ENCODE measurements at places on chromosomes 3 and 15.

- no peak for DNase-seq
Observed at GRCh38 chr3:38834717-38835116, 18.7 kb upstream of the SCN10A start.

DNA sequence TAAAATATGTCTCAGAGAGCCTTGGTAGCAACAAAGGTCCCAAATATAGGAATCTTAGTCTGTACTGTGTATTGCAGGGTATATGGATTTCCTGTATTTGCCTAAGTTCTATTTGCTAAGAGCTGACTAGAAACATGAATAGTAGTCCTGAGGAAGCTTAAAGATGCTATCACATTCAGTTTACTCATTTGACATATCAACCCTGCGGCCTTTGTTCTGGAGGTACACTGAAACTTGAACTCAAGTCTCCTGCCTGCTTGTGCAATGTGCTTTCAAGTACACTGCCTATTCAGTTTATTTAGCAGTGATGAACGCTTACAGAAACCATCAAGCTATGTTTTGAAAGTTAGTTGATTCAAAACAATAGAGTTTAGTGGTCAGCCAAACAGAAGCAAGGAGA, 21.1 kb downstream of the IL1RAP start:
- no peak for DNase-seq

DNA sequence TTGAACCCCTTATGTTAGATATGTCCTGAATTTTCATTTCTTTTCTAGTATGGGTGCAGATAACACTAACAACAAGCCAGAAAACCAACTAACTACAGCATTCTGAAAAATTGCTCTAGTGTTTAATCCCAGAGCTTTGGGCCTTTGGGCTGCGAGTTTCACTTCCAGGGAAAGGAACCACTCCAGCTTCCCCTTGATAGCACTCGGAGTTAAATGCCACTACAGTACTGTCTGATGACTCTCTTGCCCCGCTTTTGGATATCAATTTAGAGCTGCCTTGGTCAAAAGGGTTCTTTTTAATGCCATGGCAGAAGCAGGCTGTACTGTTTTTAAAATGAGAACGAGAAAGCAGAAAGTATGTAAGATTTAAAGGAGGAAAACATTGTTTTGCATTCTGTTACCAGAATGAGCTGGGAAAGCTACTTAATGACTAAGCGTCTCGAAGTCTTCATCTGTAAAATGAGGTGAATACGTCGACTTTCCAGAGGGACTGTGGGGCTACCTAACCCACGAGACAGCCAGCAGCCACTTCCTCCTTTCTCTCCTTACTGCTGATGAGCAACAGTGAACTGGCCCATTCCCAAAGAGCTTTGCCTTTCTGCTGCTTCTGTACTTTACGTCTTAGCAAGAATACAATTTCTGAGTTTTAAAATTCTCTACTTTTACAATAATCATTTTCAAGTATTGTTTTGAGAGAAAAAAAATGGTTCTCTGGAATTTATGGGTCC, 299.3 kb upstream of the LYSMD4 start:
- DNase-seq: no peak

- no peak for DNase-seq
Observed at GRCh38 chr15:64690578-64691296, 84.7 kb downstream of the RBPMS2 start.

- no peak for DNase-seq
Observed at GRCh38 chr3:171851660-171852058, 8.5 kb downstream of the TMEM212 start.

DNA sequence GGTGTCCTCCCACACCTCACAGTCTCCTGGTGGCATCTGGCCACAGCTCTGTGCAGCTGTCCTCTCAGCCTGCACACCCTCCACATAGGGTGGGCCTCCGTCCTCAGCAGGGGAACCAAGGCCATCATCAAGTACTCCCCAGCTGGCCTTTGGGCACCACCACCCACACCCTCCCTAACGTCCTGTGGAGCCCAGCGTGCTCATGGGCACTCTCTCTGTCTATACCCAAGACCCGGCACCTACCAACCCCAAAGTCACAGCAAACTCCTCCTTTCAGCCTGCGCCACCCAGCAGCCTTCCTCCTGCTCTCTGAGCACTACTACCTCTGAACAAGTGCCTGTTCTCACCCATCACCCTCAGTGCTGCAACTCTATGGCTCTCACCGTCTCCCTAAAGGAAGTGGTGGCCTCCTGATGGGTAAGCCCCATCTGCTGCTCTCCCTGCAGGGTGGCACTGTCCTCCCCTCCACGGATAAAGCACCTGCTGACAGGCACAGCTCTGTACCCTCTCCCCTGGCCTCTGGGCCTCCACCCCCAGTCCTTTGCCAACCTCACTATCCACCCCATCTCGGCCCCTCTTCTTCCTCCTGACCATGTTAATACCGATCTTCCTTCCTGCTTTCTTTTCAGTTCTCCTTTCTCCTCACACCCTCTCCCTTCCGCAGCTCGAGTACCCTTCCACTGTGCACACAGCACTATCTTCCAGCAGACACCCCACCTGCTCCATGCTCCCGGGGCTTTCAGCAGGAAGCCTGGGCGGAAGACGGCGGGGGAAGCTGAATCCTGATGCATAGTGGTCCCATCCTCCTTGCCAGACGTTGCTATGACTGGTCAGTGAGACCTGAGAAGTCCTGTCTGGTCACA, 31.5 kb downstream of the SLC41A3 start:
- DNase-seq: no peak

GRCh38 chr3:133514418-133514817, 59.1 kb upstream of the CDV3 start:
- no peak for DNase-seq

DNA sequence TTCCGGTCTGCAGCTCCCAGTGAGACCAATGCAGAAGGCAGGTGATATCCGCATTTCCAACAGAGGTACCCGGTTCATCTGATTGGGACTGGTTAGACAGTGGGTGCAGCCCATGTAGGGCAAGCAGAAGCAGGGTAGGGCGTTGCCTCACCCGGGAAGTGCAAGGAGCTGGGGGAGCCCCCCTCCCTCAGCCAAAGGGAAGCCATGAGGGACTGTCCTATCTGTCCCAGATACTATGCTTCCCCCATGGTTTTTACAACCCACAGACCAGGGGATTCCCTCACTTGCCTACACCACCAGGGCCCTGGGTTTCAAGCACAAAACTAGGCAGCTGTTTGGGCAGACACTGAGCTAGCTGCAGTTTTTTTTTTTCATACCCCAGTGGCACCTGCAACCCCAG, 71.8 kb downstream of the CPNE4 start:
- no peak for DNase-seq

GRCh38 chr3:59473636-59474035, 423.8 kb upstream of the CFAP20DC start:
- DNase-seq: no peak

DNA sequence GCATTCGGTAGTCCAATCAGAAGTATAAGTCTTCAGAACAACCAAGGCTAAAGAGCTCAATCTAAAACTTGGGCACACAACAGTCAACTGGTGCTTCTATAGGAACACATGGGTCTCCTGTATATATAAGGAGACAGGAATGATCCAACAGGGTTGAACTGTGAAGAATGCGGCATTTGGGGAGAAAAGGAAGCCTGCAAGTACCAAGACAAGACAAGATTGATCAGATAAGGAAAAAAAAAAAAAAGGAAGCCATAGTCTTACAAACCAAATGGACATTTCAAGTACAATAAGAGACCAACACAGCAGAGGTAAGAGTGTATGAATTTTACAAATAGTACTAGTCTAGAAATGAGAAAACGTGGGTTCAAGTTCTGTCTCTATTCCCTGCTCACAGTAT, 6.5 kb downstream of the CPEB1 start:
- DNase-seq: no peak

- DNase-seq: peak; percentile 74
Observed at GRCh38 chr15:95162967-95163531, 931.7 kb downstream of the MCTP2 start.

GRCh38 chr3:24386458-24386857, 108.2 kb downstream of the THRB start:
- DNase-seq: no peak

DNA sequence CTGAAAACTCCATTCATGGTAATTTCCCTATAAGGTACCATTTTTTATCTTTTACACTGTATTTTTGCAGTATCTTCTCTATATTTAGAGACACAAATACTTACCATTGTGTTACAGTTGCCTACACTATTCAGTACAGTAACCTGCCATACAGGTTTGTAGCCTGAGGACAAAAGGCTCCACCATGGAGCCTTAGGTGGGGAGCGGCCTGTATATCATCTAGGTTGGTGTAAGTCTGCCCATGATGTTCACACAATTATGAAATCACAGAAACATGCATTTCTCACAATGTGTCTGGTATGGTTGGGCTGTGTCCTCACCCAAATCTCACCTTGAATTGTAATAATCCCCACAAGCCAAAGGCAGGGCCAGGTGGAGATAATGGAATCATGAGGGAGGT, 43.9 kb upstream of the LYSMD4 start:
- no peak for DNase-seq

DNA sequence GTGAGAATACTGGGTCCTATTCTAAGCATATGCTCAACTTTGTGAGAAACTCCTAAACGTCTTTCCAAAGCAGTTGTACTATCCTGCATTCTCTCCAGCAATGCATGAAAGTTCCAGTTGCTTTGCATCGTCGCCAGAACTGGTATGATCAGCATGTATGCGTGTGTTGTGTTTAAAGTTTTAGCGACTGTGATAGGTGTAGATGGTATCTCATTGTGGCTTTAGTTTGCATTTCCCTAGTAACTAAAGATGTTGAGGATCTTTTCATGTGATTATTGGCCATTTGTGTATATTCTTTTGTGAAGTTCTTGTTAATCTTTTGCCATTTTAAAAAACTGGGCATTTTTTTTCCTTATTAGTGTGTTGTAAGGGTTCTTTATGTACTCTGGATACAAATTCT, 115.1 kb downstream of the SPATA16 start:
- DNase-seq: no peak

- no peak for DNase-seq
Observed at GRCh38 chr3:112973325-112974177, 1.4 kb downstream of the CD200R1 start.

DNA sequence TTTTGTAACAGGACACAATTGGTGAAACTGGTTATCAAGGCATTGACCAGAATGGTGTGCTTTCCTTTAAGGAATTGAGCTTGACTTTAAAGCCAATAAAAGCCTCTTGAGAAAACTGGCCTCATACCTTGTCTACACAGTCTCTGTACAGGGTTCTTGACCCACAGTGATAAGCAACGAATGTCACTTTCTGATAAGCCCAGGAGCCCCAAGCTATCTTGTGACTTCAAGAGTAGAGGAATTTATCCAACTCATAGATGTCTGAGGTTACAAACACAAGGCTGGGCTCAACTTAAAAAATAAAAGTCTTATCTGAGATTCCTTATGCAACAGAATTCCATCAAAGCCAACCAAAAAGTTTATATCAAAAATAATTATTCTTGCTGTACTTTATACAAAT, 212.1 kb downstream of the GBE1 start:
- DNase-seq: no peak

- DNase-seq: no peak
Observed at GRCh38 chr15:92059036-92059970, 205.8 kb downstream of the SLCO3A1 start.

DNA sequence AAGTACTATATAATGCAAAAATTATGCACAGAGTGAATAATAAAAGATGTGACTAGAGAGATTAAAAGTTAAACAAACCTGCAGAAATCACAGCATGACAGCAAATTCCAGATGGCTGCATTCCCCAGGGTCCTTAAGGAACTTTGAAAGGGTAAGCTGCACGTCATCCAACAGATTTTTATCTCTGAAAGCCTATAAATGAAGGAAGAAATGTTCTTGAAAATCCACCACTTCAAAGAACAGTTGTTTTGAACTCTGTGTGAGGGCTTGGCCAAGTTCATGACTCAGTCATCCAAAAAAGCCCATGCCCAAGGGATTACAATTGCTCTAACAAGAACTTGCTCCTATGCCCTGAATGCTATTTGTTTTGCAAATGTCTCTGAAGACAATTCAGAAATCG, 603.6 kb downstream of the PLOD2 start:
- DNase-seq: no peak

DNA sequence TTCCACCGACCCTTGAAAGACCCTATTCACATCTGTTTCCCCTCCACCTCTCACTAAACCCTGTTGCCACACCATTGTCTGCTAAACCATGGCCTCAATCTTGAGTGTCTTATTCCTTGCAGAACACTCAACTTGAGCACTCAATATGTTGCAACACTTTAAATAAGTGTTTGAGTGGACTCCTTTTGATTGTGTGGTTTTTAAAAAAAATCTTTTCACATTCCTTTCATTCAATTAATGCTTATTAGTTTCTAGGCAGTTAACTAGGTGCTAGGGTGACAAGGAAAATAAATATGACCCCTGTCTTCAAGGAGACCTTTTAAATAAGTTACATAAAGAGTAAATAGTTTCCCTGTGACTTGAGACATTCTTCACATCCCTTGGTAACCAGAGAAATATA, 13.3 kb upstream of the HHLA2 start:
- DNase-seq: no peak

- DNase-seq: no peak
Observed at GRCh38 chr15:64987136-64987535, 2.6 kb downstream of the SPG21 start.

- DNase-seq: no peak
Observed at GRCh38 chr15:100786901-100787566, 92.6 kb upstream of the ALDH1A3 start.

DNA sequence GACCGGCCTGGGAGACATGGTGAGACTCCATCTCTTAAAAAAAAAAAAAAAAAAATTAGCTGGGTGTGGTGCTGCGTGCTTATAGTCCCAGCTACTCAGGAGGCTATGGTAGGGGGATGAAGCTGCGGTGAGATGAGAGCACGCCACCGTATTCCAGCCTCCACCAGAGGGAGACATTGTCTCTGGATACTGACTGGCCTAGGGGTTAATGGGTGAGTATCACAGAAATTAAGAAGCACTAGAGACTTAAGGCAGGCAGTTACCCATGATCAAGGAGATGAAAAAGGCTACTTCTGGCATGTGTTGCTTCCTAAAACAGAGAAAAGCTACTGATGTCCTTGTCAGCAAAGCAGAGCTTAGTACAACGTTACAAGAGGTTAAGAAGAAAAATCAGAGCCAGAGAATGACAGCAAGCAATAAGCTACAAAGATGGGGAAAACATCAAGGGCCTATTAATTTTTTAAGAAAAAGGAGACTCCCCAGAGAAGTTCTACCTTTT, 8.6 kb downstream of the TFRC start:
- DNase-seq: peak; percentile 78
